ENCODE measurements at places on chromosomes 1 and 21.

GRCh38 chr1:9782897-9783296, 40.9 kb downstream of the CLSTN1 start:
- DNase-seq: no peak

DNA sequence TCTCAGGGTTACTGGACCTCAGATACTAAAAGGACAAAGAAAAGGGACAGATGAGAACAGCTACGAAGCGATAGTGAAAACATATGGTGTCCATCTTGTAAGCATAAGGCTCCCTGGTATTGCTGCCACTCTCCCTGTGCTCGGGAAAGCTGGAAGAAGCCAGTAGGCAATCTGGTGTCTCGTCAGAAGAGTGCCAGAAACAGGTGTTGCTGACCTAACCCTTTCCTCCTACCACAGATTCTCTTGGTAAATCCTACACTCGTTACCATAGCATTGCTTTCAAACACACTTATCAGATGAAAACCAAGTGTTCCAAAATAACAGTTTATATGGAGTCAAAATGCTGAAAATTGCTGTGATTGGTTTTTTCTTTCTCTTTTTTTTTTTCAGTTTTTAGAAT, 146.3 kb downstream of the NRIP1 start:
- DNase-seq: no peak

GRCh38 chr1:11130406-11130805, 30.7 kb upstream of the EXOSC10 start:
- DNase-seq: no peak

- DNase-seq: peak; percentile 17
Measured at GRCh38 chr1:46175243-46175642, 356 bp downstream of the TSPAN1 start.

DNA sequence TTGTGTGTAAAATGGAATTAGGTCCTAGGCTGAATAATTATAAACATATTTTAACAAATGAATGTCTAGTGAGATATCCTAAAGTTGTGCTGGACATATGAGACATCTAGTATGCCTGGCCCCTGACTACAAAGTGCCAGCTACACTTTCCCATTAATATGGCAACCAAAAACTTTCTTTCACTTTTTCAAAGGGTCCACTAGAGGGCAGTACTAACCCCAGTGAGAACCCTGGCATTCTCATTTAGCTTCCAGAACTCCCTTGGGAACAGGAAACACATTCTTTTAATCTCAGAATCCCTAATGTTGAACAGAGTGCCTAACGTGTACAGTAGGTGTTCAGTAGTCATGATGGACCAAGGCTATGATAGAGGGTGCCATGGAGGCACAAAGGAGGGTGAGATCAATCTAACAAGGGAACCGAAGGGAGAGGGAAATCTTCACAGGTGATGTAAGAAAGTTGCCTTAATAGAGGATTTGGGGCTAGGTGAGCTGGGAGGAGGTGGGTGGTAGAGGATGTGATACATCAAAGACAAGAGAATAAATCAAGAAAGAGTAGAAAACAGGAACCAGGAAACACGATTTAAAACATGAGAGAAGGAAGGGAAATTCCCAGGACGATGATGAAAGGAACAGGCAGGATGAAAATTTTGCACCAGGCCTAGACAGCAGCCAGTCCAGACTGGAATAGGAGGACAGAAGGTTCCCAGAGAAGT, 41.6 kb downstream of the NSL1 start:
- peak; percentile 78 for DNase-seq

DNA sequence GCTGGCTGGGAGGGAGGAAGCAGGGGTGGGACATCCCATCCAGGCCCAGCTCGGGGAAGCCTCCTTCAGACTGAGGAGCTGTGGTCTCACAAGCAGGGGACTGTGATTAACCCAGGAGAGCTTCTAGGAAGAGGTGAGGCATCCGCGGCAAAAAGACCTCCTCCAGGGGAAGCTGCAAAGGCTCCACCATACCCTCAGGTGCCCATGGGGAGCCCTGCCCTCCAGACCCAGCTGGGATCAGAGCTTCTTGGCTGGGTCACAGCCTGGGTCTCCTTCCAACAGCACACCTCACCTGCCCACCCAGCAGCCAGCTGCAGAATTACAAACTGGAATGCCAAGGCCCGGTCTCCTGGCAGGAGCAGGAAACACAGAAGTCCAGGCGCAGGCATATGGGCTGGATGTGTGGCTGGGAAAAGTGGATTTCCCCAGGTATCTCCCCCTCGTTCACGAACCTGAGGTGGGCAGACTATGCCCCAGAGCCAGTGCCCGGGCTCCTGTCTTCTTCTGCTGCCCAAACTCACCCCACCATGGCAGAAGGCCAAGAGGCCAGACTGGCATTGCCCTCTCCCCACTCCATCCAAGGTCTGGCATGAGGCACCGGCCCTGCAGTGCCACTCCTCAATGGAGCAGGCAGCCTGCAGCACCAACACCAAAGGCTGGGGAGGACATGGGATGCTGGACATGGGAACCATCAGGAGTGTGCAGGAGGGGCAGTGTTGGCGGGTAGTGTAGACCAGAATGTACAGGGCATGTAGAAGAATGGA, 15.4 kb upstream of the ARF1 start:
- DNase-seq: no peak

GRCh38 chr1:30847358-30847972, 61.1 kb downstream of the SDC3 start:
- DNase-seq: peak; percentile 71

GRCh38 chr1:230753586-230754251, 6.5 kb downstream of the CAPN9 start:
- DNase-seq: peak; percentile 45

DNA sequence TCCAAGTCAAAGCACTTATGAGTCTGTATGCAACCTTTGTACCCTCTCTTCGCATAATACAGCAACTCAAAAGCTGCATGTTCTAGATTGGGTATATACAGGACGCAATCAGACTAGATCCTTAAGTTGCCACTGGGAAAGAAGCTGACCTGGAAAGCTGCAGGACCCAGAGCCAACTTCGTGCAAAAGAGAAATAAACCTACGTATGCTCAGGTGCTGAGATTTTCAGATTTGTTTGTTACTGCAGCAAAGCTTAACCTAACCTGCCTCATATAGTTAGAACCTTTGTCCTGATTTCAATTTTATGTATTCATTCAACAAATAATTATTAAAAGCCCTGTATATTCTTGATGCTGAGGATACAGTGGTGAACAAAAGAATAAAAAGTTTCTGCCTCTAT, 139.7 kb downstream of the SLC30A10 start:
- no peak for DNase-seq

GRCh38 chr1:67739361-67739760, 54.4 kb downstream of the GADD45A start:
- DNase-seq: no peak

DNA sequence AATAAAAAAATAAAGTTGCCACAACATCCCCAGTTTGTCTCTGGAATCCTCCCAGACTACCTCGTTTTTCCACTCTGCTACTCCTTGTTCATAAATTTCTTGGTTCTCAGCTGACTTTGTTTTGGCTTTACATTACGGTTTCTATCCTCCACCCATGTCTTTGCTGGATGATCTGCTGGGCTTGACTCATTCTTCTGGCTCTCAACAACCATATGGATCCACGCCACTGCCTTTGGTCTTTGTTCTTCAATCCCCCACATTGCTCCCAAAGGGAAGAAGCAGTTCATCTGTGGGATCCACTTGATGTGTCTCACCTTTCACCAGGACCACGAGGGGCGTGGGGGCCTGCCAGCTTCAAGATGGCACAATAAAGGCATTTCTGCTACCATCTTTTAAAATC, 67.1 kb upstream of the NBL1 start:
- DNase-seq: no peak

DNA sequence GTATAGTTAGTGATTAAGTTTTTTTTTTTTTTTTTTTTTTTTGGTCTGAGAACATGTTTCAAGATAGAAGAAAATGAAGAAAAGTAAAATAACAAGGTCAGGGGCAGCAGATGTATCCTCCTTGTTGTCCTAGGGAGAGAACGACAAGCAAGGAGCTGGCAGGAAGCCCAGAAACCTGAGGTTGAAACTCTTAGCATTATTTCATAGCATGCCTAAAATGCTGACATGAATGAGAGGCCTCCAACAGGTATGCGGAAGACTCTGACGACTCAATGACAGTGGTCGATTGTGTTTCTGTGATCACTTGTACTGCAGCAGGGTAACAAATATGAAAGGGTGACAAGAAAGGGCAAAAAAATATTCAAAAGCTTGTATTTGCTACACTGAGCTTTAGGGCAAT, 415.9 kb downstream of the PLA2G4A start:
- no peak for DNase-seq

- no peak for DNase-seq
Measured at GRCh38 chr1:181568736-181569135, 85.4 kb downstream of the CACNA1E start.

DNA sequence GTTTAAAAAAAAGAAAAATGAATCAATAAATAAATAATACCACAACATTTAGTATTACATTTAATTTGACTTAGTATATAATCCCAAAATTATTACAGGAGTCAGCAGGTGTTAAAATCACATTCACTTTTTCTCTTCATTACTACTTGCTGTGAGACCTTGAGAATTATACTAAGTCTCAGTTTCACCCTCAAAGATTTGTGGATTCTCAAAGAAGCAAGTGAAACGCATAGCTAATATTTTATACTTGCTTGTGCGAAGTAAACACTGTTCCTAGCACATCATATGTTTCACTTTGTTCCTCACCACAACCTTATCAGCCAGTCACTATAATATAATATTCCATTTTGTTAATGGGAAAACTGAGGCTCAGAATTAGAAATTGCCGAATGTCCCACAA, 4.0 kb downstream of the CLCA1 start:
- DNase-seq: no peak

GRCh38 chr1:218925777-218926176, 247.9 kb upstream of the LYPLAL1 start:
- no peak for DNase-seq

DNA sequence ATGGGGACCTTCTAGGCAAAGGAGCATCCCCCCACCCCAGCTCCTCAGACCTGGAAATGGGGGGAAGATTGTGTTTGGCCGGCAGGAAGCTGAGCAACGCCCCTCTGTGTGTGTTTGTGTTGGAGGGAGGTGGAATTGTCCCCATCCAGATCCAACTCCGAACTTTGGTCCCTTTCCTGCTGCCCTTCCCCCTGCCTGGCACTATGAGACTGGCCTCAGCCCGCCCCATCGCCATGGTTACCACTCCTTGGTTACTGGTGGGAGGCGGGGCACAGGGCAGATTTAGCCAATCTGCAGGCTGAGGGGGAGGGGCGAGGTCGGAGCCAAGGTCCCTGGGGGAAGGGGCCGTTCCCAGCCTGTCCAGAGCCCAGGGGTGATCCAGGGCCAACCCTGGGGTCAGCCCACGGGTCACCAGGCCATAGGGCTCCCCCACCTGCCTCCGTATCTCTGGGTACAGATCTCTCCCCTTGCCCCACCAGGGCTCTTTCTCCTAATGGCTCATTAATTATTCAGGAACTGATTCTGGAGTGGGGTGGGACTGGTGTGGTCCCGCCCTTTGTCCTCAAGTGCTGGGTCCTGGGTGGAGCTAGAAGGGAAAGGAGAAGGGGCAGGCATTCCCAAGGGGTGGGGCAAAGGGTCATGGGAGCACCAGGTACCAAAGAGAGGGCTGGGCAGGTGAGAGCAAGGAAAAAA, 15.2 kb downstream of the PTPRF start:
- DNase-seq: no peak

DNA sequence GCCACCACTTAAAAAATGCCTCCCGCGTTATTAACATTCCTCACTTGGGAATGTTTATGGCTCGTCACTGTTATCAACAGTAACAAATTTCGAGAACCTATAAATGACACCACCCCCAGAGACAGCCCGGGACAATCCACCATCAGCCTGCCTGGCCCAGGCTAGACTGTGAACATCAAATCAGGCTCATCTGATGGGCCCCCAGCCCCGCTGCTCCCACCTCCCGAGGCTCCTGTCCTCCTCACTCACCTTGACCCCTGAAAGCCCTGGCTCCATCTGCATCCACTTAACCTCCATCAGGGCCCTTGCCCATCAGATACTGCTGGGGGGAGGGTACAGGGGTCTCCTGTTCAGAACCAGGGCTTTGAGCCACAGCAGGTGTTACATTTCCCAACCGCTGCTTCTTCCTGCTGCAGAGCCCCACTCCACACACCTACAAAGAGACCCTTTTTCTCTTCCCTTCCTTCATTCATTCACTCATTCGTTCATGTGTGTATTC, 156.5 kb upstream of the VAMP3 start:
- no peak for DNase-seq

- no peak for DNase-seq
Measured at GRCh38 chr1:54410359-54410758, 4.2 kb upstream of the SSBP3 start.

- no peak for DNase-seq
Measured at GRCh38 chr1:230641346-230641745, 935 bp upstream of the COG2 start.

- DNase-seq: peak; percentile 22
Measured at GRCh38 chr1:202656057-202656456, 54.2 kb downstream of the SYT2 start.

DNA sequence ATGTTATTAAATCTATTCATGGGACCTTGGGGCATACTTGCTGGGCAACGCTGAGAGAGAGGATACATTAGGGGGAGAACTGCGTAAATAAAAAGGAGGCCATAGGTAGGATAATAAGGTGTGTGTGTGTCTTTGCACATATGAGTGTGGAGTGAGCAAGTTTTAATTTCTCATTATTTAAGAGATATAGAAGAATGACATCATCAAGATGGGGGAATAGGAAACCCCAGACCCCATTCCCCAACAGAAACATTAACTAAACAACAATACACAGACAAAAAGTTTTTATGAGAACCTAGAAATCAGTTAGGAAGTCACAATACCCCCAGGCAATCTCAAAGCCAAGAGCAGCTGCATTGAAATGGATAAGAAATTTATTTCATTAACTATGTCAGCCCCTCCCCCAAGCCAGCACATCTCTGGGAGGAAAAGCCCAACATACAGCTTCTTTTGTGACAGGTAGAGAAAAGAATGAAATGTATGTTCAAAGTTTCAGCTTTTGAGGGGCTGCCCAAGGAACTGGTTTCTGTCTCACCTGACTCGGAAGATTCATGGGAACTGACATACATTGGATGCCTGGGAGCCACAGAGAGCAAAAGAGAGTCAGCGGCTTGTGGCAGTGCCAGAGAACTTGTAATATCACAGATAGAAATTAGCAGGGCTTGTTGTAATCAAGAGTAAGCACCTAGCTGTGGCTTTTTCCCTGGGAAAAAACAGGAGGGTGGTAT, 234.3 kb upstream of the NFIA start:
- DNase-seq: no peak

DNA sequence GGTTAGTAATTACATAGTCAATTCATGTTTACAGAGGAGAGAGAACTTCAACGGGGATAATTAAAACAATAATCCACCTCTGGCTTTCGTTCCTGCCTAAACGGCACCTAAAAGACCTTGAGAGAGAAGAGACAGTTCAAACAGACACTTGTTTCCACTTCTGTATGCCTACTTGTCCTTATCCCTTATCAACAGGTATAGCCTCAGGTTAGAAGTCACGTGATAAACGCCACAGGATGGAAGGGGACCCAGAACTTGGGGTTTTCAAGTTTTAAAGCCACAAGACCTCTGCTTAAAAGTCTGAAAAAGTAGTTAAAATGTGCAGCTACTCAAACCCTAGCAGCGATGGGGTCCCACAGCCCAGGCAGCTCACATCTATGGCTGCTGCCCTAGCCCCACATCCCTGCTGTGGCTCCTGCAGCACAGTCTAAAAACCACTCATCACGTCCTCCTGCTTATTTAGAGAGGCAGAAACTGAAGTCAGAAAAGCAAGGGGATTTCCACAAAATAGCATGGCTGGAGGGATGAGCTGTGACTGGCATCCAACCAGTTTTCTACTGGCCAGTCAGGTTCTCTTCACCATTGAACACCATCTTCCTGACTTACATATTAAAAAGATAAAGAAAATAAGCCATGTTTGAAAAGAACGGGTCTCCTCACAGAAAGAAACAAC, 51.2 kb upstream of the SEC16B start:
- DNase-seq: no peak

All from NCI-H460 (cell line).